ENCODE measurements at places on chromosomes 16 and 17. TPM values are rescaled to one million over a fixed set of nuclear protein-coding genes. Genes with fewer than 3 reads are reported as not detected.

- no peaks in the 10 kb centered on the region for H3K36me3 ChIP-seq
- H3K4me1 ChIP-seq = no peaks in the 10 kb centered on the region
- no peak overlapping the region for H3K4me3 ChIP-seq
- H3K27me3 ChIP-seq = no peaks in the 10 kb centered on the region
Measured at GRCh38 chr17:78759203-78759968, 22.7 kb downstream of the CYTH1 start.

- H3K27ac ChIP-seq = no peak overlapping the region
- no peaks in the 10 kb centered on the region for H3K36me3 ChIP-seq
- no peaks in the 10 kb centered on the region for H3K4me1 ChIP-seq
- H3K4me3 ChIP-seq = no peak overlapping the region
- H3K27me3 ChIP-seq = no peaks in the 10 kb centered on the region
- no peak for DNase-seq
Measured at GRCh38 chr17:63426917-63427308, 19.2 kb downstream of the CYB561 start.

DNA sequence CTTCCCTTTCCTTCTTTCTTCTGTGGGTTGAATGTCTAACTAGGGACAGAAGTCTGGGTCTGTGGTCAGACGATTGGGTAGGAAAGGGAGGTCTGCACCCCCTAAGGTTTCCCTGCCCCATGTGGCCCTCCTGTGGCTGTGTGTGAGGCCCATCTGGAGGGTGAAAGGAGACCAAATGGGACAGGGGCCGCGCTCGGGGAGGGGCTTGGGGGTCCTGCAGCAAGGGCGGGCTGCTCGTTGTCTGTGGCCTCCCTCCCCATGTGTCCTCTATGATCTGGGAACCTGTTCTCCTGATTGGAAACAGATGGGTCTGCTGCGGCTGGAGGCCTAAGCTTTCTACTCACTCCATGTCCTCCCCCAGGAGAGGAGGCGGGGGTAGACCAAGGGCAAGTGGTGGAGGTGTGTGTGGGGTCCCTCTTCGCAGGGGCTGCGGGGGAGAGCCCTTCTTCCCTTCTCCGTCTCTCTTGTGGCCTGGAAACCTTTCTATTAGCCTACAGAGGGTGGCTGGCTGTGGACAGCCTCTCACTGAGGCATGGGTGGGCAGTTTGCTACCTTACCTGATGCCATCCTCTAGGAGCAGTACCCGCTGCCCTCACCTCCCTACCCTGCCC is 18.6 kb downstream of the IGFBP4 start:
- no peaks in the 10 kb centered on the region for H3K36me3 ChIP-seq
- H3K27me3 ChIP-seq = no peaks in the 10 kb centered on the region
- H3K4me1 ChIP-seq = peaks cover 4% of the 10 kb centered on the region
- no peak for DNase-seq

- DNase-seq = no peak
- H3K27ac ChIP-seq = no peak overlapping the region
- no peaks in the 10 kb centered on the region for H3K36me3 ChIP-seq
- no peaks in the 10 kb centered on the region for H3K27me3 ChIP-seq
- H3K4me3 ChIP-seq = no peak overlapping the region
Measured at GRCh38 chr16:49050607-49051006, 231.0 kb downstream of the CBLN1 start.

Gene ADAM11
- total RNA-seq = 1.0 TPM

Gene OMG
- total RNA-seq = 0.96 TPM

Gene ORC6
- total RNA-seq = 0.80 TPM
